NCI-H2081 treated with DMSO at 0.1 percent for 48 hours (cell line): ENCODE measurements at places on chromosomes 5 and 9.

DNA sequence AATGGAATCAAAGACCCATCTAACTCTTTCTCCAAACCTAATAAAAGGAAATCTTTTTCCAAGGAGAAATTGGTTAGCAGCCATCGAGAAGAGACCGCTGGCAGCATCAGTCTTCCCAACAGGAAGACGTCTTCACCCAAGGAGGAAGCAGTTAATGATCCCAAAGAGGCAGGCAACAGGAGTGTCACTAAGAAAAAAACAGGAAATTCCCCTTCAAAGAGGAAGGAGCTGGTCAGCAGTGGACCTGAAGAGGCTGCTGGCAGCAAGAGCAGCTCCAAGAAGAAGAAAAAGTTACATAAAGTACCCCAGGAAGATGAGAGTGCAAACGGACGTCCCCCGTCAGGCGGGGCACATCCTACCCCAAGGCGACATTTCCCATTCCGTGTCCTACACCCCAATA, 143.7 kb downstream of the ELAVL2 start:
- DNase-seq = no peak

- DNase-seq = no peak
These were observed 54.7 kb downstream of the FOXD1 start for GRCh38 chr5:73393611-73394489.

DNA sequence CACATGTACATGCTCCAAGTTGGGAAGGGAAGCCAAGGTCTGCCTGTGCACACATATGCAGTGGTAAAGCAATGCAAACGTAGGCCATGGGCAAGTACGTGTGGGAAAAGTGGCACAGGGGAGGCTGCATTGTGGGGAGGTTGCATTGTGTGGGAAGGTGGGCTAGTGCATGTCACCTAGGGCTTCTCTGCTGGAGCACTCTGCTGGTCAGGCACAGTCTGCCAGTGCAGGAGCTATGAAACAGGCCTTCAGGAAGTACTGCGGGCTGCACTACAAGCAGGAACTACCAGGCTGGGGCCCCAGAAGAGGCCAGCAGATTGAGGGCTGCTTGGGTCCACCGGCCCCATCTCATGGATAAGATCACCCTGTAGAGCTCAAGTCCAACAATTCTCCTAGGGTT, 1694.6 kb upstream of the CDH6 start:
- no peak for DNase-seq

GRCh38 chr9:34318163-34318790, 10.8 kb downstream of the KIF24 start:
- no peak for DNase-seq

- DNase-seq = no peak
These were observed 1.2 kb downstream of the TENT4A start for GRCh38 chr5:6714226-6715041.

DNA sequence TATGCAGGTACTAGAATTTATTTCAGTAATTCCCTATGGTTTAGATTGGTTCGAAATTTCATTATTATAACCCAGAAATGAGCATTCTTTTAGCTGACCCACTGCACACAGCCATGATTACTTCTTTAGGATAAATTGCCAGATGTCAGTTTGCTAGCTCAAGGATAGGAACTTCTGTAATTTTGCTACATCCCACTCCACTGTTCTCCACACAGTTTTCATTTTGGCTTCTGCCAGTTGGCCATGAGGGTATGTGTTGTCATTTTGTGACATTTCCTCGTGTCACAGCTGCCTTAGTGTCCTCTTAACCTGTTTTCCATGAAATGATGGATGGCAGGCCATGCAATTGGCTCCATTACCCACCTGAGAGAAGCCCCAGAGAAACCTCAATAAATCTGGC, 16.2 kb upstream of the LCP2 start:
- DNase-seq = no peak

DNA sequence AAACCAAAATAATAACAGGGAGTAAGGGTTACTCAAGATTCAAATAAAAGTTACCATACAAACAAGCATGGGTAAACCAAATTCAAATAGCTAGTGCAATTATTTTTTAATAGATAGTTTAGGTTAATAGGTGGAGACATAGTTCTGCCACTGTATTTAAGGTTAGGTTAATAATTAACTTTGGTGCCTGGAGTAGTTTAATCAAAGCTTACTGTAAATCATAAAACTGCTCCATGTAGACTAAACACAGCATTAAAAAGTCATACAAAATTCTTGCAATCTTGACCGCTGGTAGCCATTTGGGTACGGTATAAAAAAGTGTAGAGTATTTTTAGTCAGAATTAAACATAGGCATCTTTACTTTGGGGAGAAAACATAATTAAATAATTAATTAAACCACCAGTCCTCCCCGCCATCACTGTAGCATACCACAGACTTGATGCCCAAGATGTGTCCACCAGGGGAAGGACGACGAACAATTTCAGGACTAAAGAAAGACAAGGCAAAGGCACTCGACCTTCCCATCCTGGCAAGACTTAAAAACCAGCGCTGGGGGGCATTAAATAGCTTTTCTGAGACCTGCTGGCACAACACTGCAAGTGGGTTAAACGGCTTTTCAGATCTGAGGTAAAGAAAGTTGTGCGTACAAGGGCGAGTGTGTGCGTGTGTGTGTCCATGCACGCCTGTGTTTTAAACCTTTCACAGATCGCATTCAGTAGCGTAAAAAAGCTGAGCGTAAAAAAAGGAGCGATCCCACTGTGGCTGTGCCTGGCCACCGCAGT, 2.9 kb downstream of the SEMA6A start:
- no peak for DNase-seq

DNA sequence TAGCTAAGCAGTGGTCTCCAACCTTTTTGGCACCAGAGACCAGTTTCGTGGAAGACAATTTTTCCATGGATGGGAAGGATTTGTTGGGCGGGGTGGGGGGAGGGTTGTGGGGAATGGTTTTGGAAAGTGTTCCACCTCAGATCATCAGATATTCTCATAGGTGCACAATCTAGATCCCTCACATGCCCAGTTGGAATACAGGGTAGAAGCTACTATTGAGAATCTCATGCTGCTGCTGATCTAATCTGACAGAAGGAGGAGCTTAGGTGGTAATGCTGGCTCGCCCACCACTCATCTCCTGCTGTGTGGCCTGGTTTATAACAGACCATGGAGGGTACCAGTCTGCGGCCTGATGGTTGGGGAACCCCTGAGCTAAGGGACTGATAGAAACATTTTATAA, 662.7 kb upstream of the RGMB start:
- no peak for DNase-seq

DNA sequence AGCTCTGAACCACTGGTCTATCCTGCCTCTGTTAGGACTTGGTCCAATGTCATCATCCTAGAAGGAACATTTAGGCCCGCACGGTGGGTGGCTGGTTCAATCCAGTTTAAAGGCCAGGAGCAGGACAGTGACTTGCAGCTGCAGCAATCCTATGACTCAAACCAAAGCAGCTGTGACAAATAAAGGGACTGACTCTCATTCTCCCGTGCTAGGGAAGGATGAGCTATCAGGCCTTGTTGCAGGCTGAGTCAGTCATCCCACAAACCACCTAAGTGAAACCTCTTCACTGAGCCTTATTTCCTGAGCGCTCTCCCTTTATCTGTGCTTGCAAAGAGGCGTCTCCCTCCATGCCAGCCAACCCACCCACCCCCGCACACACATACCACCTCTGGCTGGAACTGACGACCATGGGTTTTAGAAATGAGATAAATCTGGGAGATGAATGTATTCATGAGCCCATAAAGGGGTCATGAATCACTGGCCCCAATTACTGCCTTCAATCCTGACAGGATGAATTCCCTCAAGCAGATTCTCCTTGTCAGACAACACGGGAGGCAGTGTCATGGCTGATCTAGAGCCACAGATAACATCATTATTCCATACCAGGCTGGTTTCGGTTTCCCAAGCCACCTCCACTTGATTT, 93.4 kb downstream of the KCNIP1 start:
- no peak for DNase-seq

GRCh38 chr9:110995420-110996340, 42.6 kb downstream of the LPAR1 start:
- no peak for DNase-seq

- no peak for DNase-seq
These were observed 32.6 kb downstream of the SARDH start for GRCh38 chr9:133705576-133705975.

- DNase-seq = no peak
These were observed 102.2 kb upstream of the SPATA31D4 start for GRCh38 chr9:81825846-81826516.

GRCh38 chr9:93657331-93658111, 81.1 kb downstream of the PHF2 start:
- DNase-seq = no peak

GRCh38 chr5:136199408-136199807, 6.4 kb upstream of the SMIM32 start:
- no peak for DNase-seq

DNA sequence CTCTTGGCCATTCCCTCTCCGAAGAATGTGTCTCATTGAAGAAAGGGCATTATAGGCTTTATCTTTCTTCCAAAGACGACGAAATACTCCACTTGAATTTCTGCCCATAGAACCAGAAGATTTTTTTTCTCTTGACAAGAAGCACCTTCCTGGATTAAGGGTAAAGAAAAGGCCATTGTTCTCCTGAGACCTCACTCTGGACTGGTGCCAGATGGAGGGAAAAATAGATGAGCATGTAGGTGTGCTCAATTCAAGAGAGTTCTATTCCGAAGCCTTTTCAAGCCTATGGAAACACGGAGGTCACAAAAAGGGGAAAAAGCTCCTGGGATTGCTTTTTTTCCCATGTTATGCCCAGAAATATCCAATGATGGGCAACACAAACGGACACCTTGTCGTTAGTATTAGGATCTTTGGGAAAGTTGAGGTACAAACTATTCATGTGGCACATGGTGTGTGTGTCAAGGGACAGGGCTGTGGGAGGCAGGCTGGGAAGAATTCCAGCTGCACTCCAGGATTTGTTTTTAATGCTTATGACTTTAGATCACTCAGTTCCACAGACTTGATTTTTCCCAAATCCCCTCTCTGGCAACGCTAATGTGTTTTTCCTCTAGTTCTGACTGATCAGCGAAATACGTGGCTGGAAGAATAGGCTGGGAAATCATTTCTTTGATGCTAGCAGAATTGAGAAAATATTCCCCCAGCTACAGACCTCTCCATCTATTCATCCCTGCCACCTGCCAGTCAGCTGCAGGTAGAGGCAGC, 89.9 kb downstream of the SIL1 start:
- no peak for DNase-seq

DNA sequence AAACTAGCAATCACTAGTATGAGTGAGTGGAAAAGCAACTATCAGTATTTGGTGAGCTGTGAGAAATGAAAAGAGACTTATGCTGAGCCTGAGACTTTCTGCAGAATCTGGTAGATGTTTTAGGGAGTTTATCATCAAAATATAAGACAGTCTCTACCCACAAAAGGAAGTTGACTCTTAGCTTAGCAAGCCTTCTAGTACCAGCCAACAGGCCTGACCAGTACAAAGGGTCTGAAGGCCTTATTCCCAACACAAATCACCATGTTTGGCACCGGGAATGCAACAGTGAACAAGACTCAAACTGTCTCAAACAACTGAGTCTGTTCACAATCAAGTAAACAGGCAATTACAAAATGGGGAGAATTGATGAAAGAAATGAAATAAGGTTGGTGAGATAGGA, 244.4 kb downstream of the CWC27 start:
- no peak for DNase-seq

DNA sequence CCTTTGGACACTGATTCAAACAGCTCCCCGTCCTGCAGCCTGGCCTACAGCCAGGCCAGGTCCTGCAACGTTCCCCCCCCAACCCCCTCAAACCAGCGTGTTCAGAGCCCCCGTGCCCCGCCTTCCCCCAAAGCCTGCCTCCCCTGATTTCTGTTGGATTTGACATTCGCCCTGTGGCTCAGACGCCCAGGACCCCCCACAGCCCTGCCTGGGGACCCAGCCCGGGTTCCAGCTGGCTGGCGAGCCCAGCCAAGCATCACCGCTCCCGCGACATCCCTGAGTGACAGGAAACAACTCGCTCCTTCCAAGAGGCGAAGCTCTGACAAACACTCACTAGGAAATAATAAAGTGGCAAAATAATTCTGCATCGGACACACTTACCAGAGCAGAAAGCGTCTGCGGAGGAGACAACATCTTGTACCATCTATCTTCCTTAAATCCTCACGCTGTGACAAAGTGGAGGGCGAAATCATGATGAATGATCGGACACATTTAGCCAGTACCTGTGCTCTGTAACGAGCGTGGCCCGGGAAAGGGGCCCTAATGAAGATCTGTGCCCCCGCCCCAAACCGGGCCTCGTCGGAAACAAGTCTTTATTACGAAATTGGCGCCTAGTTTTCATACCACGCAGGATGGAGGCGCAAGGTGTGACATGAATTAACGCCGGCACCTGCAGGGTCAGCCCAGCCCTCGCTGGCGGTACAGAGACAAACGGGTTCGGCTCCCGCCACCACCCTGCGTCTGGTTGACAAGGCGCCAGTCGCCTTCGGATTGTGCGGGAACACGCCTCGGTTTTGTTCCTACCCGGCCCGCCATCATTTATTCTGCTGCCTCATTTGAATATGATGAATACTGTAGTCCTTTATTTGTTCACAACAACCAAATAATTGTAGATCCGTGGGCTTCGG, 91.0 kb upstream of the MVB12B start:
- no peak for DNase-seq

DNA sequence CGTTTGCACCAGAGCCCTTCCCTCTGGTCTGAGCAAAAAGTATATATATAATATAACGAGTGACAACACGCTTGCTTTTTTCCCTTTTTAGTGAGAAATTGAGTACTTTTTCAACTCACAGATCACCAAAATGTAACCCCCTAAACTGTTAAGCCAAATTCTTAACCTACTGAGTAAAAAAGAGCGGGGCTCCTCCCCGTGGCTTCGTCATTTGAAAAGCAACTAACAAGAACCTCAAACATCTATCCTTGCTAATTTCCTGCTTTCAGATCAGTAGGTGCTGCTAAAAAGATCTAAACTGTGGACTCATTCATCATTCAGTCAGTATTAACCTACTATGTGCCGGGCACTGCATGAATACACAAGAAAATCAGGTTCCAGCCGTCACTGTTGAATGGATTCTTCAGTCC, 1.0 kb upstream of the PTBP3 start:
- DNase-seq = no peak

DNA sequence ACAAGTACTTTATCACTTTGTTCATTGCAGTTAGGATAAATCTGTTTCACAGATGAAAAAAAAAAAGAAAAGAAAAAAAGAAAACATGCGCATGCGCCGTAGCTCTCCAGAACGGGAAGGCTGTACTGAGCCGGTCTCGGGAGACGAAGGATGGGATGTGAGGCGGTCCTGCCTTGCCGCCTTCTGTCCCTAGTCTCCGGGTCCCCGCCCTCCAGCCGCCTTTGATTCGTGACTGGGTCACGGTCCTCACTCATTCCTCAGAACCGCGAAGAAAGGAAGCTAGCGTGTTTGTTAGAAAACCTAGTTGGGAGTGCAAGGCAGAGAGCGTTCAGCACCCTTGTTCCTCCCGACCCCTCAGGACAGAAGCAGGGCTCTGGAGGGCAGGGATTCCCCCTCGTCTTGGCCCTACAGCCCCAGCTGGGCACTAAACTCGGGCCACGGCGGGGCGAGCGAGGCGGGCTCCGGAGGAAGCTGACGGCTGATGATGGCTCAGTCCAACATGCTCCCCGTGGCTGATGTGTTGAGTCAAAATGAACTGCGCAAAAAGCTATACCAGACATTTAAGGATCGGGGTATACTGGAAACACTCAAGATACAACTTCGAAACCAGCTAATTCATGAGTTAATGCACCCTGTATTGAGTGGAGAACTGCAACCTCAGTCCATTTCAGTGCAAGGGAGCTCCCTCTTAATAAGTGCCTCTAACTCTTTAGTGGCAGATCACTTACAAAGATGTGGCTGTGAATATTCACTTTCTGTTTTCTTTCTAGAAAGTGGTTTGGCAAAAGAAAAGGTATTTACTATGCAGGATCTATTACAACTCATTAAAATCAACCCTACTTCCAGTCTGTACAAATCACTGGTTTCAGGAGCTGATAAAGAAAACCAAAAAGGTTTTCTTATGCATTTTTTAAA, 40.0 kb downstream of the CPLANE1 start:
- no peak for DNase-seq
